Mesendoderm (in vitro differentiated cells): ENCODE measurements at places on chromosomes 1 and 21.

GRCh38 chr1:149945206-149945605 lies 8.5 kb upstream of the MTMR11 start:
- no peak for DNase-seq

DNA sequence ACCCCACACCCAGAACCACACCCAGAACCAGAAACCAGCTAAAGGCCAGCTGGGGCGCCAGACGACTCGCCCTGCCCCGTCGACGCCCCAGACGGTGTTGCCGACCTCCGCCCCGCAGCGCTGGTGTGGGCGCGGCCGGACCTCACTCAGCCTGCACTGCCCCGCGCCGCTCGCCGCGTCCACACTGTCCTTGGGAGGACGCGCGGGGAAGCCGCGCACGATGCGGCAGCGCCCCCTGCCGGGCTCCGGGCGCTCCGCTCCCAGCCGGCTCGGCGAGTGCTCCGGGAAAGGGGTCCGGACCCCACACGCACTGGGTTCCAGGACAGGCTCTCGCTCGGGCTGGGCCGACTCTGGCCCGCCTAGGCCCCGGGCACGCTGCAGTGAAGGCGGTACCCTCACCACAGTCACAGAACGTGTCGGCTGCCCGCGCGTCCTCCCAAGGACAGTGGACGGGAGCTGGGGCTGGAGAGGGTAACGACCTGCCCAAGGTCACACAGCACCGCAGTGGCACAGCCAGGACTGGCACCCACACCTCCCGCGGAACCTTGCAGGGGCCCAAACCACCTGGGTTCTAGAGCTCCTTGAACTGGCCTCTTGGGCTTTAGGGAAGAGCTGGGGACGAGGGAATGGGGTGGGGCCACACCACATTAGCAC lies 90.2 kb downstream of the DMRTA2 start:
- DNase-seq: peak; percentile 83

GRCh38 chr1:54379555-54380289 lies 26.5 kb downstream of the SSBP3 start:
- DNase-seq: no peak

DNA sequence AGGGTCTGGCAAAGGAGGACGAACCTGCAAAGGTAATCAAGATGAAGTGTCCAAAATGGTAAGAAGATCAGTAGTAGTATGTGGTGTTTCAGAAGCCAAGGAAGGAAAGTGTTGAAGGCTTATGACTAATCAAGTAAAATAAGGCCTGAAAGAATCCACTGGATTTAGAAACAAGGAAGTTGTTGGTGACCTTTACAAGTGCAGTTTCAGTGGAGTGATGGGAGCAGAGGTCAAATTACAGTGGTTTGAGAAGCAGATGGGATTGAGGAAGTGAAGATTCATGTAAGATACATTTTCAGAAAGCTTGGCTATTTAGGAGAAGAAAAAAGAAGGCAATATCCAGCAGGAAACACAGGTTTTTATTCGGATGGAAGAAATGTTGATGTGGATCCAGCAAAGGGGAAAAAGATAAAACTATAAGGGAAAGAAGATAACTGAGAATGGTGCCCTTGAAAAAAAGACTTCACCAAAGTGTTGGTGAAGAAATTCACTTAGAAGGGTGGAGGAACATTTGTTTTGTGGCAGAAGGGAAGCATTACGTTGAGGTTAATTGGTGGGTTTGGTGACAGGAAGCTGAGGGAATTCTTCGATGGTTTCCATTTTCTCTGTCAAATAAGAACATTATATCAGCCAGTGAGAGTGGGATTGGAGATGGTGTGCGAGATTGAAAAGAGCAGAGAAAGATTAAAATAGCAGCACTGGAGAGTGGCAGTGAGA lies 2.1 kb downstream of the ARMH1 start:
- DNase-seq: no peak

GRCh38 chr1:230312676-230313075 lies 113.5 kb downstream of the PGBD5 start:
- DNase-seq: no peak

DNA sequence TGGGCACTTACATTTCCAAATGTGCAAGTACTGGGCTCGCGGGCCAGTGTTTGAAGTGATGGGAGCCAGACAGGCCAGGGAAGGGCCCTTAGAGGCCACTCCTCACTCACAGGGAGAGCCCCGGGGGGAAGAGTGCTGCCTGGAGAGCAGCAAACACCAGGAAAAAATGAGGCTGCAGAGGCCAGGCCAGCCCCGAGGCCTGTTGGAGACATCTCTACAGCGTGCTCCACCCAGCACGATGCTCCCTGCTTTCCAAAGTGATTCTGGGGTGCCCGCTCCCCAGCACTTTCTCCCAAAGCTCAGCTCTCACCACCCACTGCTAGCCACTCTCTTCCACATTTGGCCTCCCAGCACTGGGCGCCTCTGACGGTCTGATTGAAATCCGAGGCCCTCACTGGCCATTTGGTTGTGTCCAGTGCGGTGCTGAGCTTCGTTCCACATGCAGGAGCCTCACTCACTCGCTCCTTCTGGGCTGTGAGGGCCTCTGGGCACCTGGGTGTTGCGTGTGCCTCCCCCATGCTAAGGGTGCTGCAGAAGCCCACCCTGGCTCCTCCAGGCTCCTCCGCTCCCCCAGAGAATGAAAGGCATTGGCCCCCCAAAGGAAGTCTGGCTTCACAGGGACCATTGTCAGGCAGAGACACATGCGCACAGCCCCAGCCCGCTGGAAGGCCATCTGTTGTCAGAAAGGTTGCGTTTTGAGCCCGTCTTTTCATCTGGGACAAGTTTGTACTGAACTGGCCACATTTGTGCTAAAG lies 385.4 kb upstream of the VAMP3 start:
- DNase-seq: no peak

DNA sequence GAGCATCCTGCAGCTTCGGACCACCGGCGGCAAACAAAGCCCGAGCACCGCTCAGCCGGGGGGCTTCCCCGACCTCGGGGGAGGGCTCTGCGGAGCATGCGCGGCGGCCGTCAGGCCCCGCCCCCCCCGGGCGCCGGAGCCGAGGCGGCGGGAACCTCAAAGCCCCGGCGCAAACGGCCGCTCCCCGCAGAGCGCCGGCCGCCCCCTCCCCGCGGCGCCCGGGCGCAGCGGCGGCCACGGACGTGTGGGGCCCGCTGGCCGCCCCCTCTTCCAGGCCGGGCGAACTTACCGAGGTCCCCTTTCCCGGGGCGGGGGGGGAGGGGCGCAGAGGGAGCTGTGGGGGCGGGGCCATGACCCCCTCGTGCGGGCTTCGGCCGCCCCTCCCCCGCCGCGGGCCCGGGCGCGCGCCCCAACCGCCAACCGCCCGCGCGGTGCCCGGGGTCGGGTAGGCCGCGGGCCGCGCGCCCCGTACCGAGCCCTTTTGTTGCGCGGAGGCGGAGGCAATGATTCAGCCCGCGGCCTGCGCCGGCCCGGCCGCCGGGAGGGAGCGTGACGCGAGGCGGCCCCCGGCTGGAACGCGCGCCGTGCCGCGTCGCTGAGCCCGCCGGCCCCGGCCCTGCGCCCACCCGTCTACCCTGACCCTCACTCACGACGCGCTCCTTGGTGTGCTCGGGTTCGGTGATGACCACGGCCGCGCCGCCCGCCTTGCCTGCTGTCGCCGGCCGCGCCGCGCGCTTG lies 1.7 kb downstream of the RCC2 start:
- peak; percentile 50 for DNase-seq

- DNase-seq: no peak
Measured at GRCh38 chr1:26728645-26729044, 32.8 kb downstream of the ARID1A start.

DNA sequence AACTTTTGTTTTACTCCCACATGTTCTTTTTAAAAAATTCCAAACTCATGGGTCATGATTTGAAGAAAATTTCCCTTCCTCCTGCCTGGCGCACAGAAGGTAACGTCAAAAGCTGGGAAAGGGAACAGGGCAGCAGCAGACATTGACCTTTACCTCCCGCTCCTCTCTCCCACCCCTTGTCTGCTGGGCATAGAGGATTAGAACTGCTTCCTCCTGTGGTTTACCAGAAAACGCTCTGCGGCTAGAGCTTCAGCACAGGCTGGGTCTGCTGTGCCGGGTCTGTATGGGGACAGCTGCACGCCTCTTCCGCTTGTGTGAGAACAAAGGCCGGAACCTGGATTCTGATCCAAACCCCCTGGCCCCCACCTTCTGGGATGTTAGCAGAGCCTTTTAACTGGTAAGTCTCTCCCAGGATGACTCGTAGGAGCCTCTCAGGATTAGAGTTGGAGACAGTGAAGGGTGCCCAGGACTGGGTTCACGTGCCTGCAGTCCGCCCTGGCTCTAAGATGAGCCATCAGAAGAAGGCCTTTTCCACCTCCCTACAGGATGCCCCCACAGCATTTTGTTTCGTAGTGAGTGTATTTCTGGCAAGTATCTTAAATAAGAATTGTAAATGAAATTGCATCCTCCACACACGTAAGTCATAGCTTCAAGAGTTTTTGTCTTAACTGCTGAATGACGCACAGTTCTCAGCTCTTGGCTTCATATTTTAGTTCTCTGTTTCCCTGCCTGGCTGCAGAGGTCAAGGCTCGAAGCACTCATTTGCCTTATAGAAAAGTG lies 5.2 kb downstream of the H6PD start:
- DNase-seq: no peak

DNA sequence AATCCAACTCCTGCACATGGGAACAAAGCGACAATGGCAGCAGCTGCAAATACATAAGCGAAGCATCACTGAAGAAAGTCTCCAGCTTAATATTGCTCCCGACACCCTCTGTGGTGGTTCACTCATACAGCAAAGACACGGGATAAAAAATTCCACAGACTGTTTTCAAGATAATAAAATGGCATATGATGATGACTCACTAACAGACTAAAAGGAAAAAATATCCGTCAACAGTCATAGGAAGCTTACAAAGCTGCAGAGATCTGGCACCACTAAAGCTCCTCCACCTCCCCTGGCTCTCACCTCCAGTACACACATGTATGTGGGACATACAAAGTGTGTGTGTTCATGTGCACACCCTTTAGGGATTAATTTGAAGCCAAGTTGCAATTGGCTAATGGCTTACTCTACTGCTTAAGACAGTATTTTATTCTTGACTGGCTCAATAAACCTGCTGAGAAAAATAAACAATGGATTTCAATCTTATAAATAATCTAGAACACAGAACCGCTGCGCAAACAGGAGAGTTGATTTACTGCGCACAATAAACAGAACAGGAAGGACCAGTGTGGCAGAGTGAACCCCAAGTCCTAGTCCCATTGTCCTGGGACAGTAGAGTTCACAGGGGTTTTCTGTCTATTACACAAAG lies 94.4 kb downstream of the SLC45A1 start:
- no peak for DNase-seq
